Ovary (tissue), 10 donors: ENCODE measurements at places on chromosomes 1 and 21. TPM values are rescaled to one million over a fixed set of nuclear protein-coding genes. Genes with fewer than 3 reads are reported as not detected.
A peak's percentile ranks its signal among the peaks of the same experiment; 100 is the strongest.

- peak; percentile 31 for DNase-seq
- no peaks in the 10 kb centered on the region for H3K36me3 ChIP-seq
- peaks cover 1% of the 10 kb centered on the region for H3K4me1 ChIP-seq
These were observed 54.3 kb upstream of the HNRNPU start for GRCh38 chr1:244918421-244919319.

Gene IRF6
- total RNA-seq = 2.5 TPM

- DNase-seq = no peak
- H3K4me3 ChIP-seq = no peak overlapping the region
- H3K4me1 ChIP-seq = no peaks in the 10 kb centered on the region
- H3K36me3 ChIP-seq = no peaks in the 10 kb centered on the region
- no peak overlapping the region for H3K27ac ChIP-seq
These were observed 31.0 kb downstream of the UCK2 start for GRCh38 chr1:165858364-165858823.

Gene GJA8
- total RNA-seq = not detected

- no peak overlapping the region for H3K4me3 ChIP-seq
- no peaks in the 10 kb centered on the region for H3K27me3 ChIP-seq
- no peak for DNase-seq
- no peaks in the 10 kb centered on the region for H3K36me3 ChIP-seq
These were observed 97.0 kb downstream of the TLR5 start for GRCh38 chr1:223046011-223046410.

Gene S100A13
- total RNA-seq = 263 TPM
